ENCODE measurements at places on chromosomes 16 and 17.

DNA sequence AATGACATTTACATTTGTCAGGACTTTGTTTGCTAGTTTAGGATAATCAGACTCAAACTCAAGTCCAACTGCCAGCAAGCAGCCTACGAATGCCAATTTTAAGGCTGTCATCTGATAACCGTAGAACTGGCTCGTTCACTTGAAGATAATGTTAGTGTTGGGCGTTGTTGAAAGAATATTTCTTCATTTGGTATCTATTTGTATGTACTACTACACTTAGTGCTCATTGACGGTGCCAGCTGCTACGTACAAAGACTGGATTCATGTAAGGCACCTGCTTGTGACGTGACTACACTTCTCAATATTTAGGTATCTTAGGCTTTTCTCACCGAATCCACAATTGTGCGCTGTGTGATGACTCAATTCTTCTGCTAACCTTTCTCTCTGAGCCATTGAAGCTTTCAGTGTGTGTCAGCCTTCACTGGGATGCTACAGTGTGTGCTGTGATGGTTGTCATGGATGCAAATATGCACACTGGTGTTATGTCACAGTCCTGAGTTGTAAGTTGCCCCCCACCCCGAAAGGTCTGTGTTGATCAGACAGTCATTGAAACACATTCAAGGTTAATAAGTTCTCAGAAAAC, 5.7 kb downstream of the ATP2C2 start:
- DNase-seq, result no peak

- no peak for DNase-seq
These were observed 306.5 kb upstream of the ZFHX3 start for GRCh38 chr16:73354434-73354833.

DNA sequence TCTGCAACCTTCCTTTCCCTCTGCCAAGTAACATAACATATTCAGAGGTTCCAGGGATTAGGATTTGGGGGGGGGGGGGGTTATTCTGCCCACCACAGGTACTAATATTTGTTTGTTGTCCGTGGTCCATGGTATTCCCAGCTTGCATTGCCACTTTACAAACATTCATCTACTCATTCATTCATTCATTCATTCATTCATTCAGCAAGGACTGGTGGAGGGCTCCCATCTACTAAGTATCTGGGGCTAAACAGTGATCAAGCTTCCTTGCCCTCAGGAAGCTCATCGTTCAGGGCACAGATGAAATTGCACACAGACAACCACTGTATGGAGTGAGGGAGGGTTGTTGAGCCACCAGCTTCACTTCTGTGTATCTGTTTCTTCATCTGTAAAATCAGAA, 45.8 kb upstream of the NDRG4 start:
- no peak for DNase-seq

- DNase-seq, result no peak
These were observed 206.8 kb downstream of the PHKB start for GRCh38 chr16:47667956-47668355.

GRCh38 chr17:8222630-8223355, 12.4 kb upstream of the AURKB start:
- DNase-seq, result peak; percentile 92
